Breast epithelium (tissue), 4 donors: ENCODE measurements at places on chromosomes 1 and 21.

- DNase-seq, result no peak
Observed at GRCh38 chr1:177023249-177023648, 141.3 kb downstream of the ASTN1 start.

GRCh38 chr1:150173141-150173585 is 23.4 kb downstream of the PLEKHO1 start:
- DNase-seq, result no peak

- DNase-seq, result no peak
Observed at GRCh38 chr1:54276617-54277450, 76.9 kb downstream of the MRPL37 start.

GRCh38 chr1:178548108-178548507 is 35.2 kb downstream of the TEX35 start:
- DNase-seq, result no peak

GRCh38 chr1:226827458-226827857 is 43.0 kb upstream of the PSEN2 start:
- DNase-seq, result no peak

GRCh38 chr1:231611851-231612250 is 14.7 kb upstream of the DISC1 start:
- DNase-seq, result no peak

DNA sequence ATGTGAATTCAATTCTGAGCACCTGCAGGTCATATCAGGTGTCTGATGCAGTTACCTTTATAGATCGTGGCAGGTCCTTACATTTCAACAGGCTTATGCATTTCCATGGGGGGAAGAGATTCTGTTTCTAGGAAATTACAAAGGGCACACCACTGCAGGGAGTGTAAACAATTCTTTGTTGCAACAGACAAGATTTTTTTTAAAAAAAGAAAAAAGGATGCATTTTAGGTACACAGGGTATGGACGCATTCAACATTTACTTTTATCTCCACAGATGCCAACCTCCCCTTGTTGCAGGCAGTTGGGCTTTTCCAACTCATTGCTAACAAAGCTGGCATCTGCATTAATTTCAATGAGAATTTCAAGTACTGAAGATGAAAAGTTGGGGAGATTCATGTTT is 13.5 kb upstream of the TEKT2 start:
- DNase-seq, result no peak

DNA sequence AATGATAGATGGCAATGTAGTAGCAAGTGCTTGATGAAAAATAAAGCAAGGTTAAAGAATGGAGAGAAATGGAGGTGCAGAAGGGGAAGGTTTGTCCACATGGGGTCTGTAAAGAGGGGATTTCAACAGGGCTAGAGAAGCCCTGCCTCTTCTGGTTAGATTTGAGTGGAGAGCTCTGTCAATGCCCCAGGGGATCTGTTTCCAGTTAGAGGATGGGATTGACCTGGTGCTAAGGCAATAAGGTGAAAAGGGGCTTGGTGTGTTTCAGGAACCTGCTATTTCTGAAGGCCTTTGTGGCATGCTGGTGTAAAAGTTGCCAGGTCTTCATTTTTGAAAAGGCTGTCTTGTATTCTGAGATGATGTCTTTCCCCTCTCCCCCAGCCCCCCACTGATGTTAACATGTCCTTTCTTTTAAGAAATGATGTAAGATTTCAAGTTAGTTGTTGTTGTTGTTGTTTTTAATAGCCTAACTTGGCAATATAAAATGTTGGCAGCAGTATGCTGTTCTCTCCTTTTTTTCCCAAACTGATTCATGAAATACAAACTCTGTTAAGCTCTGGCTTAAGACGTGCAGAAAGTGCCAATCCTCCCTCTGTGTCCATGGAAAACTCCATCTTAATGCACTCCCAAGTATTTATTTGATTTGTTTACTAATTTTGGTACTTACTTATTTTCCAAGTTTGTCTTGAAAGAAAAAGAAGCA is 370.3 kb upstream of the ADGRL2 start:
- DNase-seq, result no peak

- DNase-seq, result no peak
Observed at GRCh38 chr1:174747613-174748012, 252.1 kb upstream of the CACYBP start.

GRCh38 chr1:15151871-15152270 is 1.7 kb upstream of the TMEM51 start:
- no peak for DNase-seq

GRCh38 chr1:222138095-222138494 is 396.2 kb upstream of the DUSP10 start:
- no peak for DNase-seq

DNA sequence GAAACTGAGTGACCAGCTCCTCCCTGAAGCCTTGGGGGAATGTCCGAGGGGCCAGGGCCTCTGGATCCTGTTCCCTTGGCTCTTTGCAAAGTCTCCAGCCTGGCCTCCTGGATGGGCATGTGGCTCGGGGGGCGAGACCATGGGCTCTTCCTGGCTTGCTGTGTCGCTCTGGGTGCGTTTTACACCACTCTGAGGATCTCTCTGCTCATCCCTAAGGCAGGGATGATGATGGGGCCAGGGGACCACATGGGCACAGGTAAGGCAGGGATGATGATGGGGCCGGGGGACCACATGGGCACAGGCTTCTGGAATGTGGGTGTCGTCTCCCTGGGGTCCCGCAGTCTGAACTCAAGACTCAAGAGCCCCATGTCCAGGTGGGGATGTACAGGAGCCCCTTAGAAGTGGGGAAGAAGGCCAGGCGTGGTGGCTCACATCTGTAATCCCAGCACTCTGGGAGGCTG is 17.7 kb downstream of the TP73 start:
- DNase-seq, result no peak

DNA sequence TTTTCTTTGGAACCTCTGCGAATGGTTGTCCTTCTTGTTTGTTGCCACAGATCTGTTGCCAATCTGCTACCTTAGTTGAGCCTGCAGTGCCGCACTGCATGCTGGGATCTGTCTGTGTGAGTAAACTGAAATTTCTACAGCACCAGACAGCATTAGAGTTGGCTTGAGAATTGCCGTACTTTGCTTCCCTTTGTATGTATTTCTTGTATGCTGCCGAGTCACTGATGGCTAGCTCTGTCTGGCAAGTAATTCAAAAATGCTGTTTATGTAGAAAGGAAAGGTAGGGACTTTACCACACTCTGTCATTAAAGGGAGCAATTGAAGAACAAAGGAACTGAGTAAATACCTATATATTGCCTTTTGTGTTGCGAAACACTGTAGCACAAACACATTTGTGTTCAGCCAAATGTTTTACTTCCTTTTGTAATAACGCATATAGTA is 857.4 kb downstream of the USP25 start:
- DNase-seq, result peak; percentile 48

DNA sequence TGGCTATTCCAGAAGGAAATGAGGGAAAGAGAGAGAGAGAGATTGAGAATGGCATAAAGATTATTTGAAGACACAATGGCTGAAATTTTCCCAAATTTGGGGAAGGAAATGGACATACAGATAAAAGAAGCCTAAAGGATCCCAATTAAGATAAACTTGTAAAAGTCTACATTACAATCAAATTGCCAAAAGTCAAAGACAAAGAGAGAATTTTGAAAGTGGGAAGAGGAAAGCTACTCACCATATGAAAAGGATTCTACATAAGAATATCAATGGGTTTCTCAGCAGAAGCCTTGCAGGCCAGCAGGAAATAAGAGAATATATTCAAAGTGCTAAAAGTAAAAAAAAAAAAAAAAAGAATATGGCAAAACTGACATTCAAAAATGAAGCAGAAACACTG is 233.0 kb upstream of the NFIA start:
- DNase-seq, result no peak

GRCh38 chr1:71921935-71922559 is 360.3 kb downstream of the NEGR1 start:
- DNase-seq, result no peak

GRCh38 chr1:64535938-64536835 is 66.3 kb downstream of the CACHD1 start:
- no peak for DNase-seq

GRCh38 chr1:240836271-240836670 is 224.3 kb upstream of the GREM2 start:
- no peak for DNase-seq

GRCh38 chr1:23100074-23100748 is 68.4 kb downstream of the LUZP1 start:
- DNase-seq, result peak; percentile 70

DNA sequence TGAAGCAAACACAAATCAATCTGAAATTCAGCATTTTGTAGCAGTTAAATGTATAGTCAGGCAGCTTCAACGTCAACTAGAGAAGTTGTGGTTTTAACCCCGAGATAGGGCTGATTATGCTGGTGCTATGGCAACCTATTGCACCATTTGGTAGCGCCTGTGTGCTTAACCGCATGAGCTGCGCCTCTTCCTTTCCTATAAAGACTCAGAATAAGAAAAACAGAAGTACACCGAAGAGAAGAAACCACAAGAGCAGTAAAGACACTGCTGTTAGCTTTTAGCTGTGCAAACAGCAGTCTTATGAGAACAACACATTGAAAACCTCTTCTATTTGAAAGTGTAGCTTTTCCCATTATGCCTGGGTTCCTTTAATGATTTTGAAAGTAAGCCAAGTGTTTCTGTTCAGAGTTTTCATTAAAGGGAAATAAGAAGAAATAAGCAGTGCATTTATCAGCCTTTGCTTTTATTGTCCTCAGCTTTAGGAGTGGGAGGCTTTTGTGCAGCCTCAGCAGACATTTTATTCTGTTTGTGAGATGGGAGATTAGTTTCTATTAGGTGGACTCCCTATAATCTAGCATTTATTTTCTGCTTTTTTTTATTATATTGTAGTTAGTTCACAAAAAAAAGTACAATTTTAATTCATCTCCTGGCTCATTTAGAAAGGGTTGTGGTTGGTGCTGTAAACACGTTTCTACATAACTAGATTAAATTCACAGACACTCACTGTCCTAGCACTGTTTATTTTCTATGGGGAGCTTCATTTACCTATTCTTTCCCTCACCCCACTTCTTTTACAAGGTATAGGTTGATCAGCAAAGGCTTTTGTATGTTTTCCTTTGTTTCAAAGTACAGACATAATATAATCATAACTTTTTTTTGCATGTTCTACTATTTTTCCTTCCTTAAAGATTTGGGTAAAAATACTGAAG is 43.3 kb downstream of the PTPRC start:
- DNase-seq, result no peak

DNA sequence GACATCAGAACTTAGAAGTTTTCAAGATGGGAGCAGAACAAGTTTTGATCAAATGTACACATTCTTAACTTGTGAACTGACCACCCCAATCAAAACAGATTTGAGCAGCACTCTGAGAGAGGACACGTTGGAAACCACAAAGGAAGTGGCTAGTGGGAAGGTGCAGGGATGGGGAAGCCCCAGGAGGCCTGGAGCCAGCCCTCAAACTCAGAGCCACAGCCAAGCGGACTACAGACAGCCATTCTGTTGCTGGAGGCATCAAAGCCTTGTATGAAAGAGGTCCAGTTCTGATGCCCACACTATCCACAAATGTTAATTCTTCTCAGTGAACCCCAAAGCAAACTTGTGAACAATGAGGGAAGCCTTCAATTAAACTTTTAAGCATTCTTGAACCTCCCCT is 143.6 kb upstream of the RAB4A start:
- no peak for DNase-seq

- no peak for DNase-seq
Observed at GRCh38 chr1:156423422-156424352, 54.7 kb downstream of the RHBG start.

GRCh38 chr1:19465123-19465522 is 20.2 kb downstream of the CAPZB start:
- DNase-seq, result no peak

GRCh38 chr1:80987106-80987505 is 813.6 kb upstream of the ADGRL2 start:
- no peak for DNase-seq

GRCh38 chr1:237712082-237712481 is 178.6 kb downstream of the ZP4 start:
- no peak for DNase-seq

DNA sequence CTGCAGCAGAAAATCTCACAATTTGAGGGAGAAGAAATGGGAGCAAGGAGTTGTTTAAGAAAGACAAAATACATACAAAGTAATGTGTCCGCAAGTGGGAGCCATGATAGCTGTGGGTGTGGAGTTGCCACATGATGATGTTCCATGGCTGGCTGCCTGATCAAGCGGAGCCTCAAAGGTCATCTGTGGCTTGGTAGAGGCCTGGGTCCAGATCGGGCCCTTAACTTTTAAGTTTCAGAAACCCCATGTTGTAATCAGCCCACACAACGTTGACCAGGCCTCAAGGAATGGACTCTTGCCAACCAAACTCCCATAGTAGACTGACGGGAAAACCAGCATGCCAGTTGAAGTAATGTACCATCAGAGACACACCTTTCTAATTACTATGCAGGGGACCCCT is 64.7 kb upstream of the ANGPTL1 start:
- no peak for DNase-seq

GRCh38 chr1:193014400-193014799 is 44.8 kb downstream of the UCHL5 start:
- no peak for DNase-seq

DNA sequence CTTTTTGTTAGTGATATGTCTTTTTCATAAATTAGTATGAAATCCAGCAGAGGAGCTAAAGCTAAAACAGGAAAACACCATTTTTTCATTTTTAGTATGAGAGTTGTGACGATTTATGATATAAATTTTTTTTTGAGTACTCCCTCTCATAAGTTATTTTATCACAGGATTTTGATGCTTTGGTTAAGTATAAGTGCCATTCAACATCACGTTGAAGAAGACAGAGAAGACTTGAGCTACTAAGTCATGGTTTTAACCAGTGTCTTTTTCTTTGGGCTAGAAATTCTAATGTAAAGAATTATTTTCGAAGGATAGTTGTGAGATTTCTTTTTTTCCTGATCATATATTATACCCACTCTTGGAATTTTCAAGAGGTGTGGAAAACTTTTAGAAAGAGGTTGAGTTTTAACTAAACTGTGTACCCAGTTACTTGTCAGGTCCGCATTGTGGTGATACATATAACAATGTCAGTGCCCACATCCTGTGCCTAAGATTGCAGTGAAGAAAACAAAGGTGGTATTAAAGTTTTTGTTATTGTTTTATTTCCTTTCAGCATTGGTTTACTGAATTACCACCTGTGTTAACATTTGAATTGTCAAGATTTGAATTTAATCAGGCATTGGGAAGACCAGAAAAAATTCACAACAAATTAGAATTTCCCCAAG is 93.8 kb downstream of the USP25 start:
- DNase-seq, result no peak

DNA sequence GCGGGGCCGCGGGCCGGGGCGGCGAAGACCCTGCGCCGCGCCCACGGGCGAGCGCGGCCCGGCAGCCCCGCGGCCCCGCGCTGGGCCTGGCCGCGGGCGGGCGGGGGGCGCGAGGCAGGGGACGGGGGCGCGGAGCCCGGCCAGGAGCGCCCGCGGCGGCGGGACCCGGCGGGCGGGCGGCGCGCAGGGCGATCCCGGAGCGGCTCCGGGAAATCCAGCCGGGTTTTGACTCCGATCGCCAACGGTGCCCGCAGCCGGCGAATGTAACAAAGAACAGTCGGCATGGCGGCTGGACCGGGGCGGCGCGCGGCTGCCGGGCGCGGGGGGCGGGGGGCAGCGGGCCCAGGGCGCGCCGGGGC is 334 bp downstream of the PRDM15 start:
- peak; percentile 66 for DNase-seq

DNA sequence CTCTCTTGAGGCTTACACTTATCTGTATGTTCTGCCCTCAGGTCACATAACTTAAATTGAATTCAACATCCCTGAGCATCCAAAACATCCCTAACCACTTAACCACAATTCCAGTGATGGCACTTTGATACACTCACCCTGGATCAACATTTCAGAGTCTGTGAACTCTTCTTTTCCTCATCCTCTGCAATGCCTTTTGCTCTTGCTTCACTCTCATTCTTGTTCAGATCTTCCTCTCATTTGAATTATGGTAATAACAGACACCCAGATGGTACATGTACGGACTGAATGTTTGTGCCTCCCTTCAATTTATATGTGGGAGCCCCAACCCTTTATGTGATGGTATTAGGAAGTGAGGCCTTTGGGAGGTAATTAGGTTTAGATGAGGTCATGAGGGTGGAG is 33.4 kb downstream of the PTGER3 start:
- DNase-seq, result no peak
